ENCODE measurements at places on chromosomes 16 and 17. TPM values are rescaled to one million over a fixed set of nuclear protein-coding genes. Genes with fewer than 3 reads are reported as not detected.

- peak; percentile 83 for DNase-seq
Measured at GRCh38 chr17:45277216-45277849, 15.4 kb upstream of the SPATA32 start.

DNA sequence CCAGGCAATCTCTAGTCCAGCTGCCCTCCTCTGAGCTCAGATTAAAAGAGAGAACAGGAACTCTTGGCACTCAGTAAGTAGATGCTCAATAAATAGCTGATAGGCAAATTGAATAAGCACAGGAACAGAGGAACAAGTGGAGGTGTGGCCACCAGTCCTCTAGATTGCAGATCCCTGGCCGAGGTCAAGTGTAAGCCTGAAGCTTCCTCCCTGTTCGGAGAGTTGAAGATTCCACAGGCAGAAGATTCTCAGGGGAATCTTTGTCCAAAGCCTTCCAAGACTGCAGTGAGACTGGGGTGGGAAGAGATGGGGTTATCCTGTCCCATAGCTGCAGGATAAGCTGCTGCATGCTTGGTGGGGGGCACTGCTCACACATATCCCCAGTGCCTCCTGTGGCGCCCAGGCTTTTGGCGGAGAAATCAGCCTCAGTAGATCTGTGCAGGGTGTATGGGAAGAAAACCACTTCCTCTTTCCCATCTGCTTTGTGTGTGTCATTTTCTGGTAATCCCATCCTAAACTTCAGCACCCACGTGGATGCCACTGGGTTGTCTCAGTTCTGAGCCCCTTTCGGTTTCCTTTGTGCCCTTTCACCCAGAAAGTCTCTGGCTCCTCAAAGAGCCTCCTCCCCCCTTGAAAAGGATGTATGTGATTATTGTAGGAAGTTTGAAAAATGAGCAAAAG is 12.1 kb downstream of the CD300A start:
- DNase-seq = no peak

DNA sequence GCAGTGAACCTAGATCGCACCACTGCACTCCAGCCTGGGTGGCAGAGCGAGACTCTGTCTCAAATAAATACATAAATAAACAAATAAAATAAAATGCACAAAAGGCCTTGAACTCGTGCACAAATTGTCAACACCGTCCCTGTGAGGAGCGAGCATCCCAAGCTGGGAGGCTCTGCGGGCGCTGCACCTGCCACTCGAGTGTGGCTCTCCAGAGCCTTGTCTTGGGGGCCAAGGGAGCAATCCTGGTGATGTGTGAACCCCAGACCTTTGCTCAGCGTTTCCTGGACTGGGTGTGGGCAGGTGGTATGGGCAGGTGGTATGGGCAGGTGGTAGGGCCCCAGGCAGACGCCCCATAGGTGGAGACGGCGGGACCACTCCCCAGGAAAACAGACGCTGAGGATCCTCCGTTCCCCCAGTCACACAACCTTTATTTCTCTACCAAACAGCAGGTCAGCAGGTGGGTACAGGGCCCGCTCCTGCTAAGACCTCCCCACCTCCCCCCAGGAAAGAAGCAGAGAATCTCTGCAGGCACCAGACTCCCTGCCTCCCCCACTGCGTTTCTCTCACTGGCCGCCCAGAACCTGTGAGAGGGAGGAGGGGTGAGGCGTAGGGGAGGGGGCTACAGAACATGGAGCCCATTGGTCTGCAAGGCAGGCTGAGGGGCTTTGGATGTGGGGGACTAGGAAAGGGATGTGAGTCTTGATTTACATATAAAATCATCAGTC is 7.4 kb upstream of the P2RX1 start:
- no peak for DNase-seq

- no peak for DNase-seq
Measured at GRCh38 chr16:22353191-22353919, 21.1 kb downstream of the CDR2 start.

GRCh38 chr16:75566758-75567255 is 628 bp downstream of the GABARAPL2 start:
- peak; percentile 51 for DNase-seq

- DNase-seq = no peak
Measured at GRCh38 chr16:78597809-78598570, 498.5 kb downstream of the WWOX start.

- DNase-seq = no peak
Measured at GRCh38 chr16:914440-914839, 56.3 kb downstream of the LMF1 start.

Gene BAIAP3
- total RNA-seq = 3.4 TPM

Gene KRTAP1-5
- total RNA-seq = not detected

Gene SSTR5
- total RNA-seq = not detected

Gene HBA1
- 2,388 TPM for total RNA-seq

Data from K562 (cell line).